Kasumi-1 (cell line): ENCODE measurements at places on chromosomes 1 and 21.
A peak's percentile ranks its signal among the peaks of the same experiment; 100 is the strongest.

GRCh38 chr1:243595527-243596210 is 254.4 kb downstream of the AKT3 start:
- no peak for DNase-seq

- peak; percentile 51 for DNase-seq
Measured at GRCh38 chr1:197521118-197521739, 253.2 kb downstream of the CRB1 start.

DNA sequence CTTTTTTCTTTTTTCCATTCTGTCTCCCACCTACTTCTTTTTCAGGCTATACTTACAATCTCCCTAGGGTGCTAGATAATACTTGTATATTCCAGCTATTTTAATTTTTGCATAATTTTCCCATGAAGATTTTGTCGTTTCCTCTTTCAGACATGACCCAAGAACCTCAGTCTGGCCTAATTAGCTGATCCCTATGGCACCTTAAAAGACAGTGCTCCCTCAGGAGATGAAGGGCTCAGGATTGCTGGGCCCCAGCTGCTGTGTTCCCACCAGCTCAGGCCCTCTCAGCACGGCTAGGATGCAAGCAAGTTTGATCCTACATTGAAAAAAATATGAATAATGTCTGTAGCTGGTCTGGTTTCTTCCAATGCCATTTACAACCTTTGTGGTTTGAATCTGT is 55.0 kb upstream of the RGS5 start:
- DNase-seq, result no peak

DNA sequence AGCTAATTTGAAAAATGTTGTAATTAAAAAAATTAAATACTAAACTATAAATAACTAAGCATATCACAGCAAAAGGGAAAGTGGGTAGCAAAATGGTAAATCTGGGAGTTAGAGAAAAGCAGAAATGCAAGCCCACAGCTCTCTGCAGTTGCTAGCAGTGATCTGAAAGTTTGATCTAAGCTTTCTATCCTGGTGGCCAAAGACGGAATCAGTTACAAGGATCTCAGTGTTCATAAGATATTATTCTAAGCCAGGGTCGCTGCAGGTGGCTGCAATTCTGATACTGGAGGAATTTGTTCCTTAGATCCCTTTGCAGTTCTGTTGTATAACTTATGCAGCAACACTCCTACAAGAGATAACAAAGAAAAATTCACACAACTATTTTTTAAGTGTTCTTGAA is 363.7 kb downstream of the SETD4 start:
- DNase-seq, result peak; percentile 10

GRCh38 chr1:19825298-19825697 is 10.2 kb upstream of the RNF186 start:
- DNase-seq, result no peak

- DNase-seq, result no peak
Measured at GRCh38 chr21:20026543-20026942, 971.7 kb upstream of the NCAM2 start.
